ENCODE measurements at places on chromosomes 1 and 21.

DNA sequence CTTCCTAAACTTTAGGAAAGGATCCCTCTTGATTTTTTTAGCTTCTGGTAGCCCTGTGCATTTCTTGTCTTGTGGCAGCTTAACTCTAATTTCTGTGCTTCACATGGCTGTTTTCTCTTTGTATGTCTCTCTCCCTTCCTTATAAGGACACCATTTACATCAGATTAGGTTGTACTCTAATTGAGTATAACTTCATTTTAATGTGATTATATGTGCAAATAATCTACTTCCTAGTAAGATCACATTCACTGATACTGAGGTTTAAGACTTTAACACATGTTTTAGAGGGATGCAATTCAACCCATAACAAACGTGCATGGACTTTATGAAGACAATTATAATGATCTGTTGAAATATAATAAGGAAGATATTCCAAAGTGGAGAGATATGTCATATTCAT lies 46.7 kb downstream of the RGS4 start:
- no peak for DNase-seq

DNA sequence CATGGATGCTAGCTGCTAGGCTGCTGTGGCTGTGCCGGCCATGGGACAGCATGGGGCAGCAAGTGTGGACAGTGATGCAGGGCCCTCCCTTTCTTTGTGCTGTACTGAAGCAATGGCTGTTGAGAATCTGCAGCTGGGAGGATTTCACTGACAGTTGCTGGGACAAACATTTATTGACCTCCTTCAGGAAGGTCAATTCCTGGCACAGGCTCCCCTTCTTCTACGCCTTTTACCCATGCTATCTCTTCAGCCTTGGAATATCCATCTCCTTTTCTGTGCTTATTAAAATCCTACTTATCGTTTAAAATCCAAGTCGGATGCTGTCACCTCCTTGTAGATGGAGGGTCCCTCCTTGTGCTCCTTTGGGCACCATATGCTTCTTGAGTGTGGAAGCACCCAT lies 213.1 kb upstream of the USP24 start:
- no peak for DNase-seq

GRCh38 chr1:931380-932172 lies 7.9 kb downstream of the SAMD11 start:
- DNase-seq: no peak

- DNase-seq: no peak
Observed at GRCh38 chr1:115491298-115492018, 150.3 kb upstream of the VANGL1 start.

DNA sequence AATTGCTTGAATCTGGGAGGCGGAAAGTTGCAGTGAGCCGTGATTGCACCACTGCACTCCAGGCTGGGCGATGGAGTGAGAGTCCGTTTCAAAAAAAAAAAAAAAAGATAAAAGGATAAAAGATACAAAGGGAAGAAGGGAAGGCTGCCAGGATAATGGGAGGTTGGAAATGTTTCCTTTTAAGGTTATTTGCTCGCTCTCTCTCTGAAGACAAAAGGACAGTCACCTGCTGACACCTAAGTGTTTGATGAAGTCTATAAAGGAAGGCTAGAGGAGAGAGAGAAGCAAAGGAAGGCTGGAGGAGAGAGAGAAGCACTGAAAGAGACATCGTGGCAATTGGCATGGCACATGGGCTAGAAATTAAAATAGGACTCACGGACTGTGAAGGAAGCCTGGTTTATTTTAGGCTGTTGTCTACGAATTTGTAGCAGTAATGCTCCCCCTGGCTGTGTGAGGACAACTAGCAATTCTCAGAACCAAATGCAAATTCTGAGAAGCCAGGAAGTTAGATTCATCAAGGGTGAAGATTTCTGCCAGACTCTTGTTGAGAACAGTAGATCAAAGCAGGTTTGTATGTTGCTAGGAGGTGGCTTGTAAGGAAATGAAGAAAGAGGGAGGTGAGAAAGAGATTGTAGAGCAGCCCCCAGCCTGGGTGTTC lies 154.2 kb downstream of the ZP4 start:
- no peak for DNase-seq

DNA sequence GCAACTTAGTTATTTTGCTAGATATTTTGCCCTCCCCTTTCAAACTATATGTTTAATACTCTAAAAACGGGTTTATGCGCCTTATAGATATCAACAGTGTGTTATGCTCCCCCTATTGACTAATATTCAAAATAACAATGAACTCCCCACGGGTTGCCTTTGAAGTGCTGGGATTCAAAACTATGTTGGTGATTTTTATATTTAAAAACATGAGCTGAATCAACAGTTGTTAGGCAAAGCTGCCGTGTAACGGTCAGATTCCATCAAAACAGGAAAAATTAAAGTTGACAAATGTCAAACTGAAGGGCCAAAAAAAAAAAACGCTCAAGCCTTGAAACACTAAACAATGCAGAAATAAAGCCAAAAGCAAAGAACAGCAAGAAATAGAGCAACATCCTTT lies 2.5 kb downstream of the TGFBR3 start:
- DNase-seq: no peak

DNA sequence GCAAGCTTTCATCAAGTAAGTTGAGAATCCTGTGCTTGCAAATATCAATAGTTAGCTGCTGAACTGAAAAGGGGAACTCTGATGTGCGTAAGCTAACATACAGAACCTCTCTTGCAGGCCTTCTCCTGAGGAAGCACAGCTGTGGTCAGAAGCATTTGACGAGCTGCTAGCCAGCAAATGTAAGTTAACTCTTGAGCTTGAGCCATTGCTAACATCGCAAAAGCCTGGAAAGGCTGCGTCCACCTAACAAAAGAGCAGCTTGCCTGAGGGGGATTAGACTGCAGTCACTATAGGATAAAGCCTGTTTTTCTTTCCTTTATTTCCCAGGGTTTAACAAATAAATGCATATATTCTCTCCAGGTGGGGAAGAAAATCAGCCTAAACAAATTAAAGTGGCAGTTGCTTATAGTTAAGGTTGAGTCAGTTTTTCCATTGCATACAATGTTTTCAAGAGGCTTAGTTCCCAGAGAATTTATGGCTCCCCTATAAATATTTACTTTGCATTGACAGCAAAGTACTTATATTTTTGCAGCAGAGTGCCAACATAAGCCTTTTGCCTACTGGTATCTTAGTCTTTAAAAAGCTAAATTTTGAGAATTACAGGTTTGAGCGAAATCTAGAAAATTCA lies 1.5 kb downstream of the RGS2 start:
- DNase-seq: no peak

GRCh38 chr1:6587261-6588005 lies 7.6 kb downstream of the ZBTB48 start:
- DNase-seq: no peak

GRCh38 chr21:16992448-16992847 lies 520.4 kb upstream of the CXADR start:
- no peak for DNase-seq
